H4 (cell line): ENCODE measurements at places on chromosomes 5 and 9. TPM values are rescaled to one million over a fixed set of nuclear protein-coding genes. Genes with fewer than 3 reads are reported as not detected.

The RCL1 gene
- total RNA-seq = 7.9 and 10.6 TPM in 2 replicates

DNA sequence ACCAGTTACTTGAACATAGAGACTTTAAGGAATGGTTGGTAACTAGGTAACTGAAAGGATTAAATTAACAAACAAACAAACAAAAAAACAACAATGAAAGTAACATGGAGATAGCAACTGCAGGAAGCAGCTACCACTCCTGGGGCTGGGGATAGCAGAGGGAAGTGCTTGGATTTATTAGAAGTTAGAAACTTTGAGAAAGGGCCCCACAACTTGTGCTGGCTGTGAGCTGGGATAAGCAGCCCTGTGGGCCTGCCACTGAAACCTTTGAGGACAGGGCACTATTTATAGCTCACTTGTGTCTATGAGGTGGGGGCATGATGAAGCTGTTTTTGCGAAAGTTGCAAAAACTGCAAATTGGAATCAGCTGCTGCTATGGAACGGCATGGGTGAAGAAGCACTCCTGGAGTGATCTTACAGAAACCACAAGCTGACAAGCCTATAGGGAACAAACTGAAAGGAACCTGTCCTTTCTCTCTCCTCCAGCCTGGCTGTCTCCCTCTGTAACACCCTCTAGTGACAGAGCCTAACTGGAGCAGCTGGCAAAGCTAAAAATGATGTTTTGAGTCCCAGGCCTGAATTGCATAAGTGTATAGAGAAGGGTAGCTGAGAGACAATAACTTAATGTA is 91.4 kb upstream of the RANBP6 start:
- peak; percentile 31 for DNase-seq

DNA sequence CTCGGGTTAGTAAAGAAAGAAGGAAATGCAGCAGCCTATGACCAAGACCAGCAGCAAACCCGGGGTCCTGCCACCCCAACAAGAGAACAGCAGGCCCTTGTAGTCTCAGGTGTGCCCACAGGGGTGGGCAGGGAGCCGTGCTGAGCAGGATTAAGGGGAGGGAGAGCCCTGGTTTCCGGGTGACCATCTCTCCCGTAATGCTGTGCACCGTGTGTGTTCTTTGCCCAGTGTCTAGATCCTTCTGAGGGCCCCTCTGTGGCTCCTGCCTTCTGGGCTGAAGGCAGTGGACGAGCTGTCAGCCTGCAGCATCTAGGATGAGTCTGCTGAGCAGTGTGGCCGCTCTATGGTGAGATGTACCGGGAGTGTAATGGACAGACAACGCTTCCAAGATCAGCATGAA is 12.7 kb upstream of the PLEKHG4B start:
- no peak for DNase-seq

DNA sequence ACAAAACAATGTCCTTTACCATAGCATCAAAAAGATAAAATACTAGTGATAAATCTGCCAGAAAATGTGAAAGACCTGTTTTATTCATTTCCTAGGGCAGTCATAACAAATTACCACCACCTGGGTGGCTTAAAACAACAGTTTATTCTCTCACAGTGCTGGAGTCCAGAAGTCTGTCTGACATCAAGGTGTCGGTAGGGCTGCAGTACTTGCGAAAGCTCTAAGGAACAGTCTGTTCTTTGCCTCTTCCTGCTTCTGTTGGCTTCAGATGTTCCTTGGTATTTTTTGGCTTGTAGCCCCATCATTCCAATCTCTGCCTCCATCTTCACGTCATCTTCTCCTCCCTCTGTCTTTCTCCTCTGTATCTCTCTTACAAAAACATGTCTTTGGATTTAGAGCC is 51.0 kb downstream of the PTPDC1 start:
- no peak for DNase-seq

DNA sequence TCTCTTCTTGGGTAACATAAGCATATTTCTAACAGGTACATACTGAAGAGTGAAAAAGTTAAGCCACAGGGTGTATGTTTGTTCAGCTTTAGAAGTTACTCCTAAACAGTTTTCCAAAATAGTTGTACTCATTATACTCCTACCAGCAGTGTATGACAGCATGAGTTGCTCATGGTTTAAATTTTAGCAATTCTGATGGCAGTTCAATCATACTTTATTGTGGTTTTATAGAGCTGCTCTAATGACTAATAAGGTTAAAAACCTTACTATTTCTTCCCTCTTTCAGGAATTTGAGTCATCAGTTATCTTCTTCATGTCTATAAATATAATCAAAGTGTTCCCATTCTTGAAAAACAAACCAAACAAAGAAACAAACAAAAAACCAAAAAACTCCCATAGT is 81.5 kb downstream of the CAAP1 start:
- DNase-seq = no peak

DNA sequence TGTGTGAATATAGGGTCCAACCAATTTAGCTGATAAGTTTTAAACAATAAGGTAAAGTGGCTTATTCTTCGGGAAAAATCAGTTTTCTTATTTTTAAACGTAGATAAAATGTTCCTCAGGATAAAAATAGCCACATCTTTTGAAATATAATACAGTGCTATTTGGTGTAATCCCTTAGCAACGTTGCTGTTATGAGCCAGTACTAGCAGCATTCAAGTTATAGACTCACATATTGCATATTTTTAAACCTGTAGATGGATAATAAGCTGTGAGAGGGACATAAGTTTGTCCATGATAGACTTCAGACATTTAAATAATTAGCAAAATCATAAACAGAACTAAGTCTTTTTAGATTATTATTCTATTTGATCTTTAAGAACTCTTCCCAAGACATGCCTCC is 6.3 kb downstream of the PDE4D start:
- no peak for DNase-seq

DNA sequence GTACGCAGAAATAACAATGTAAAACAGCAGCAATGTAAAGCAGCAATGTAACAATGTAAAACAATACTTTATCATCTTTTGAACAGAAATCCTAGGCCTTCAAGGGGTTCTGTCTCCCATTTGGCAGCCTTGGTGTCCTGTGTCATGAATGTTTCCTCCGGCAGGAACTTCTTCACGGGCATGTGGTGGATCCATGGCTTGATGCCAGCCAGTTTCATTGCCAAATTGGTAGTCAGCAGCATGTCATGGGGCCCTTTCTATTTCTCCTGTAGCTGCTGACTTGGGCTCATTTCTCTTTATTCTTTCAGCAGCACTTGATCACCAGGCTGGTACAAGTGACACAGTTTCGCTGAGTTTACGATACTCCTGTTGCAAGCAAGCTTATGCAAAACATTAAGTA is 275.3 kb downstream of the HTR1A start:
- DNase-seq = peak; percentile 27

DNA sequence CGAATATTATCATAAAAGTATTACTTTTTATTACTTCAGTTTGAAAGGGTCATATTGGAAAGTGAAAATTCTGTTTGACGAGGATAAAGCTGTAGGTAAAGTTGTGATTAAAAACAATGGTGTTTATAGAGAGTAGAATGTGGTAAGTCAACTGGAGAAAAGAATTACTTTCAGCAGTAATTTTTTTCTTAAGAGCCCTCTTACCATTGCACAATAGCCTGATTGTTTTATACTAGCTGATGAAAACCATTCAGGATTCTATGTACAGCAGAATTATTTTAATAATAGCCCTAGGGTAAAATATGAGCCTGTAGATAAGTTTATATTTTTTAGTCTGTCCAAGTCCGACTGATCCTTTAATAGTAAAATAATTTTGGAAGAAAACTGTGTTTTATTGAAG is 16.6 kb downstream of the CDC42SE2 start:
- DNase-seq = no peak

The BRINP1 gene
- not detected in 2 replicates for total RNA-seq

The ELL2 gene
- total RNA-seq = 11.2 and 15.2 TPM in 2 replicates

The LURAP1L gene
- total RNA-seq = 10.6 and 15.2 TPM in 2 replicates

GRCh38 chr5:76422227-76422626 is 19.1 kb downstream of the IQGAP2 start:
- no peak for DNase-seq

The LMX1B gene
- 0.15 and 0.64 TPM in 2 replicates for total RNA-seq

The SMIM33 gene
- not detected in 2 replicates for total RNA-seq

The TMCO6 gene
- 9.6 and 15.9 TPM in 2 replicates for total RNA-seq
